ENCODE measurements at places on chromosomes 6 and 20.
A peak's percentile ranks its signal among the peaks of the same experiment; 100 is the strongest.

GRCh38 chr6:25042536-25042935 lies 106.8 kb upstream of the RIPOR2 start:
- DNase-seq: no peak

DNA sequence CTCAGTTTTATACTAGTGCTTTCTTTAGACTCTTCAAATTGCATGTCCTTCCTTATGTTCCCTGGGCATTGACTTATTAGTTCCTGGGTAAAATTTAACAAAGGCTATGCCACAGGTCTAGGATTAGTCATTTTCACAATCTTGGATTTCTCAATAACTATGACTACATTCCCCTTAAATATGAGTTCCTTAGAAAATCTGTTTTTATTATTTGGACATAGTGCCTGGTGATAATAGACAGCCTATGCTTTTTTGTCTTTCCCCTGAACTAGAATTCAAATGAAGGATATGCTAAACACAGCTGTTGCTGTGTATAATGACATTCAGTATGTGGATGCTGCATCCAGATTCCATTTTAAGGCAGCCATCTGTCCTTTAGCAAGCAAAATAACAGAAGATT lies 1252.8 kb upstream of the GJE1 start:
- peak; percentile 53 for DNase-seq

DNA sequence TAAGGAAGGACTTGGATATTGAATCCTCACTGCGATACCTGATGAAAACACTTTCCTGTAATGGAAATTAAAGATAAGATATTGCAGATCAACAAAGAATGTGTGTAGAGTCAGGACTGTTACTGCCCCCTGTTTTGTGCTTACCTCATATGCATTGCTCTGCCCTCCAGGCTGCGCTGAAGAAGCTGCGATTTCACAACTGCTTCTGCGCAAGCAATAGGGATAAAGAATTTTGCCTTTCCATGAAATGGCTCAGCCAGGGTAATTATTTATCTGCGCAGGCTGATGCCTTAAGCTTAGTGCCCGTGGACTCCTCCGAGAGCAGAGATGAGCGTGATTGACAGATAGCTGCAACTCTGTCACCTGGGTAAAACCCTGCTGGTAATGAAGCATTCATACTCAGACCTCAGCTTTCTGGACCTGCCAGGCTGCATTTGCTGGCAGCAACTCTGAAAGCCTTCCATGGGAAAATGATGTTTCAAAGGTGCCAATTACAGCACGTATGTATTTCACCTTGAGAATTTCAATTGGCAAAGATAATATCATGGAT lies 370.6 kb downstream of the SAMD5 start:
- no peak for DNase-seq

DNA sequence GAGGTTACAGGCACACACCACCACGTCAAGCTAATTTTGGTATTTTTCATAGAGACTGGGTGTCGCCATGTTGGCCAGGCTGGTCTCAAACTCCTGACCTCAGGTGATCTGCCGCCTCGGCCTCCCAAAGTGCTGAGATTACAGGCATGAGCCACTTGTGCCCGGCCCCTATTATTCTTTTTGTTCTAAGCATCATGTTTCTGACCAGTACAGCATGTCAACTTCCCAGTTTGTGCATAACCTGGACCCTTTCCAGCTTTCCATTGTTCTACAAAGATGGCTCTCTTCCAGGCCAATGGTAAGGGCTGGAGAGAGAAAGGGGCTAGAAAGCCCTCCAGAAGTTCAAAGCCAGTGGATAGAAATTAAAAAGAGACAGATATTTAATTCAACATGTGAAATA lies 91.3 kb upstream of the TNFAIP3 start:
- DNase-seq: no peak

Data from GM03348 (cell line).